ENCODE measurements at places on chromosomes 12 and 14. TPM values are rescaled to one million over a fixed set of nuclear protein-coding genes. Genes with fewer than 3 reads are reported as not detected.

- no peak for DNase-seq
Measured at GRCh38 chr12:59164991-59165718, 244.9 kb upstream of the LRIG3 start.

GRCh38 chr12:68428724-68429501, 96.8 kb upstream of the MDM1 start:
- no peak for DNase-seq

DNA sequence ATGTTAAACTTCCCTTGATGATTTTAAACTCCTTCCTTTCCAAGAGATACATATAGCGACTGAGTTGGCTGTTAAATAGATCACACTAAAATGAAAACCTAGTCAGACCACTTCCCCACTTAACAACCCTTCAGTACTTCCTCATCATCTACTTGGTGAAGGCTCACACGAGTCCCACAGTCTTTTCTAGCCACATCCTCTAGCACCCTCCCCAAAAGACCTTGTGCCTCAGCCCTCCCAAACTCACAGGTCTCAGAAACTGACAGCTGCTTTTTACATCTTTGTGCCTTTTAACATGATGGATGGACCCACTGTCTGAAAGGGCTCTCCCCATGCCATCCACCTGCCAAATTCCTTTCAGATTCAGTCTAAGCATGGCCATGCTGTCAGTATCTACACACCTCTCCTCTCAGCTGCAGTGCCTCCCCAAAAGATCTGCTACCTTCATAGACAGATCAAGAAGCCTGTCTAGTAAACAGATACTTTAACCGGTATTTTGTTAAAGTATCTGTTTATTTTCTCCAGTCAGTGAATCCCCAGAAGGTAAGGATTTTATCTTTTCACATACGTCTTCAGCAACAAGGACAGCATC, 65.1 kb upstream of the GPHB5 start:
- no peak for DNase-seq

DNA sequence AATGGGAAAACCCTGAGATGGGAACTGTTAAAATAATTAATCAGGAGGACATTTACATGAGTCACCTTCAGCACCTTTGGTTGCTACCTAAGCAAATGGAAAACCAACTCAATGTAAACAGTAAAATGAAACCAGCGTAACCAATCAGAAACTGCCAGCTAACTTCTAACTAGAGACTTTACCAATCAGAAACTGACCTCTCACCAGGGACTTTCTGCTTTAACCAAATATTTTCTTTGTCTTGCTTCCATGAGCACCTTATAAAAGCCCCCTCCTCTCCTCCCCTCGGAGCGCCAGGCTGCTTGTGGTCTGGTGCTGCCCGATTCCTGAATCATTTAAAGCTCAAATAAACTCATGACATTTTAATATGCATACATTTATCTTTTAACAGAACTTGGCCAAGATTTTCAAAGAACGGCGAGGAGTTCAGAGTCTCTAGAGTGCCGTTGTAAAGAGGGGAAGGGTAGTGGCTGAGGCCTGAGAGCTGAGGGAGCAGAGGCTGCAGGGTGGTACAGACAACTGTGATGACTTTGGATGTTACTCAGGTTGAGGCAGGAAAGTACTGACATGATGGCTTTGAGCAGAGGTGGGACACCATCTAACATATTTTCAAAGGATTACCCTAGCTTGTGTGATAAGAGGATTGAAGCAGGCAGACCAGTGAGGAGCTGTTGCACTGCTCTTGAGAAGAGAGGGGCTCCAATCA, 183.6 kb downstream of the CRADD start:
- no peak for DNase-seq

GRCh38 chr14:74356892-74357575, 8.8 kb downstream of the VRTN start:
- no peak for DNase-seq

DNA sequence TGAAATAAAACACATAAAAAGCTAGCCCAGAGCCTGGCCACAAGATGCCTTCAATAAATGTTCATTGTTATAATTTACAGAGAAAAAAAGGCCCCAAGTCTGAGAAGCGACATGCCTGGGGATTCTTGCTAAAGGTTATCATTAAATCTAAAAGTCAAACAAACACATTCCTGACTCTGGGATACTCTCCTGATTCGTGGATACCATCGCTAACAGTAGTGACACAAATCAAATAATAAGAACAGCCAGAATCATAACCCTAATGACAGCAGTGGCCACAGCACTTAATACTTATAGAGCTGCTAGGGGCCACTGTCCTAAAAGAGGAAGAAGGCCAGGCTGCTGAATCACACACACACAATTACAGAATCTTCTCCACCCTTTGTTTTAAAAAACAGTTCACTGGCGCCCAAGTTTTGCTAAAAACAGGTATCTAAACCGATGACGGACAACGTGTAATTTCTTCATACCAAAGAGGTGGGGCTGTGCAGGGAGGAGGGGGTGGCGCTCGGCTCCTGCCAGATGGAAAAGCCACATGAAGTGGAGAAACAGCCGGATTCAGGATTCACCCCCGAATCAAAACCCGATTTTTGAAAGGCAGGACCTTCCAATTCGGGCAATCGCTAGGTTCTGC, 1.2 kb downstream of the CLIP1 start:
- peak; percentile 6 for DNase-seq

DNA sequence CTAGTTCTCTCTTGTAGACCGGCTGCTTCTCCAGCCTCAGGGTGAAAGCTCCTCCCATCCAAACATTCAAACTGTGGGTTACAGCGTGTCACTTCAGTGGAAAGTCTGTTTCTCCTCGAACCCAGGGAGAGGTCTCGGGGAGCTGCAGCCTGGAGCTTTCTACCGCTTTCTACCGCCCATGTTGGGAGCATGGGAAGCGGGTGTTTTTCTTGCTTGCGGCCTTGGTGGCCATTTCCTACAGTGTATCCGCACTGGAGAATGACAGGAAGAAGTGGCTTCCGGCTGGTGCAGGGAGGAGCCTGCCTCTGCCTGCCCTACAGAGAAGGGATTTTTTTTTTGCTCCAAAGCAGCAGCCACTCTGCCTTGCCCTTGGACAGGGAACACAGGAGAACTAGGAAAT, 21.2 kb downstream of the ZFP36L1 start:
- DNase-seq: no peak

DNA sequence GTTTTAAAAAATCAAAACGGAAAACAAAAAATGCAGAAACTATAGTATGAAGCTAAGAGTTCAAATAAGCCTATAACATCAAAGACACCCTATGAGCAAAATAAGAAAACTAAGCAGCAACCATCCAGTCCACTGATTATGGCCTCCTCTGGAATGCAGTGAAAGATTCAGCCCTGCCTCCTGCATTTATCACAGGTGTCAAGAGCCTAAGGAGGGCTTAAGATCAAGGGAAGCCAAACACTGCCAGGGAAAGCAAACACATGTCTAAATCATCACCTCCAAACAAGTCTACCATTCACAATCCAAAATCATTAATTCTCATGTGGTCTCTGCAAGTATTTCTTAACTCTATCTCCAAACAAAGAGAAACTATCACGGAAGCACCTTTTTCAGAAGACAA, 28.4 kb downstream of the SARNP start:
- DNase-seq: no peak

GNB3 gene
- total RNA-seq: 0.38 TPM

RAB15 gene
- 2.7 TPM for total RNA-seq

IFNG-AS1 gene
- total RNA-seq: not detected

OTX2 gene
- not detected for total RNA-seq

AQP2 gene
- total RNA-seq: not detected

CSRP2 gene
- total RNA-seq: 0.92 TPM

CLEC4D gene
- not detected for total RNA-seq

All from activated T-cell treated with anti-CD3 and anti-CD28 coated beads, Interleukin-2, amount 50 U/mL, for 4 hours (primary cell).